ENCODE measurements at places on chromosomes 5 and 9. TPM values are rescaled to one million over a fixed set of nuclear protein-coding genes. Genes with fewer than 3 reads are reported as not detected.

The SRD5A1 gene
- 15.3 TPM for total RNA-seq

The LEAP2 gene
- 0.81 TPM for total RNA-seq

The IRX4 gene
- not detected for total RNA-seq

The PDLIM4 gene
- total RNA-seq, result 1.6 TPM

The PCDHB11 gene
- 0.27 TPM for total RNA-seq

The SLU7 gene
- total RNA-seq, result 21.5 TPM

The KDM3B gene
- 50.9 TPM for total RNA-seq

The FAT2 gene
- total RNA-seq, result under 0.01 TPM

The FOXD4L5 gene
- total RNA-seq, result under 0.01 TPM

The OTP gene
- under 0.01 TPM for total RNA-seq

The CTXN3 gene
- not detected for total RNA-seq

DNA sequence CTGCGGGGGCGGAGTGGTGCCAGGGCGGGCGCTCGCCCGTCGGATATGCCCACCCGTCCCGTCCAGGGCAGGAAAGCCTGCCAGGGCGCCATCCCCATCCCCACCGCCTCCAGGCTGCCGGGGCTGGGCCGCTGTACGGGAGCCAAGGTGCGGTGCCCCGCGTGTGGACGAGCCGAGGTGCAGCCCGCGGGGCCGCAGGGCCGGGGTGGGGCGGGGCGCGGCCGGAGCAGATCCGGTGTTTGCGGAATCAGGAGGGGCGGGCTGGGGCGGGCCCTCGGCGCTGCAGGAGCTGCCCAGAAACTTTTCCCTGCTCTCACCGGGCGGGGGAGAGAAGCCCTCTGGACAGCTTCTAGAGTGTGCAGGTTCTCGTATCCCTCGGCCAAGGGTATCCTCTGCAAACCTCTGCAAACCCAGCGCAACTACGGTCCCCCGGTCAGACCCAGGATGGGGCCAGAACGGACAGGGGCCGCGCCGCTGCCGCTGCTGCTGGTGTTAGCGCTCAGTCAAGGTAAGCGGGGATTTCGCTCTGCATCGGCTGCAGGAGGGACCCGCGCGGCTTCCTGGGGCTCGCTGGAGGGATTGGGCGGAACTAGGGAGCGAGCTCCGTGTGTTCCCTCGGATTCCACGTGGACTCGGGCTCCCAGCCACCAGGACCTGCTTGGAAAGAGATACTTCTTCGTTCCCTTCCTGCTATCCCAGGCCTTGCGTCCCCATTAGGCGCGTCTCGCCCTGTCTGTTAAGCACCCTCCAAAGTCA, at the start of gene ITGA2:
Gene ITGA2 (plus strand): TSS at position 328 of the 756 bp plus-strand sequence. CDS start 117 bp downstream, at position 445.
- DNase-seq, result peak; percentile 6

DNA sequence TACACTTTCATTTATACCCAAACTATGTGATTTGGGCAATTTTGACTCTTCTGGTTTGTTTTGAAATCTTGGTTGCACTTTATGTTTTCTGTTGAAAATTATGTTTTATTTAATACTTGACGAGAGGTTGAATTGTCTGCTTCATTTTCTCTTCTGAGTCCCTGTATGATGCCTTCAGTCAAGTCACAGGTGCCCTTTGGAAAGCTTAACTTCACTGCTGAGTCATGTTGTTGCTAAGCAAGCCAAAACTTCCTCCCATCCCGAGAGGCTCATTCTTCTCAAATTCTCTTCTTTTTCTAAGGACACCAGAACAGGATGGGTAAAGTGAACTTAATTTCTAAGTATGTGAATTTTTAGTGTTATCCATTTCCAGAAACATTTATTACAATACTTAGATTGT, 455.3 kb upstream of the PTGER4 start:
- DNase-seq, result no peak

GRCh38 chr5:1564182-1564748, 40.5 kb upstream of the LPCAT1 start:
- peak; percentile 51 for DNase-seq

DNA sequence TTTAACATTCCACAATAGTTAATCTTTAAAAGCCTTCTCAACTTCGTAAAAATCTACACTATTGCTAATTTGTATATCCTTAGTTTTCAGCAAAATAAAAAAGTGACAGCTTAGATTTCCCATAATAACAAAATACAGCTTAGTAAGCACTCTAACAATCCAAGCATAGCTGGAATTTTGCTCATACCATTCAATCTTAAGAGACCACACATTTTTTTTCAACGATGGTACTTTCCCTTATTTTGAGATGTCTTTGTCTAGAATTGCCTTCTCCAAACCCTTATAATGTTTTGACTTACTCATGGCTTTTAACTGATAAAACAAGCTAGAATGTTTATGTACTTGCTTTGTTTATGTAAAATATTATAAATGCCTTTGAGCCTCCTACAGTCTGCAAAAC, 65.6 kb downstream of the HOMER1 start:
- no peak for DNase-seq

- no peak for DNase-seq
Observed at GRCh38 chr9:73146111-73146815, 5.4 kb upstream of the ANXA1 start.

DNA sequence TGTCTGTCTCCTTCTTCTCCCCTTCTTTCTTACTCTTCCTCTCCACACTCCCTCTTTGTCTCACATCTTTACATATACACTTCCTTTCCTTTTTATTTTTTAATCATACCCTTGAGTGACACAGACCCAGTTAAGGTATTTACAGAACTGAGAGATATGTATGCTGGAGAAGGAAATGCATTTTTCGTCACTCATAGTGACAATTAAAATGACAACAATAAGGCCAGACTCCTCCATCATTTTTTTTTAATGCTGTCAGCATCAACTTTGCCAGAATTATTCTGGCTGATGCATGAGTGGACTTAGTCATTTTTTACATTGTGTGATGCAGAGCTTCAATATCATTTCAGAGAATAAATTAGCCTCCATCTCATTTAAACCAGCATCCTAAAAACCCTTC, 272.9 kb downstream of the TMEM38B start:
- no peak for DNase-seq

DNA sequence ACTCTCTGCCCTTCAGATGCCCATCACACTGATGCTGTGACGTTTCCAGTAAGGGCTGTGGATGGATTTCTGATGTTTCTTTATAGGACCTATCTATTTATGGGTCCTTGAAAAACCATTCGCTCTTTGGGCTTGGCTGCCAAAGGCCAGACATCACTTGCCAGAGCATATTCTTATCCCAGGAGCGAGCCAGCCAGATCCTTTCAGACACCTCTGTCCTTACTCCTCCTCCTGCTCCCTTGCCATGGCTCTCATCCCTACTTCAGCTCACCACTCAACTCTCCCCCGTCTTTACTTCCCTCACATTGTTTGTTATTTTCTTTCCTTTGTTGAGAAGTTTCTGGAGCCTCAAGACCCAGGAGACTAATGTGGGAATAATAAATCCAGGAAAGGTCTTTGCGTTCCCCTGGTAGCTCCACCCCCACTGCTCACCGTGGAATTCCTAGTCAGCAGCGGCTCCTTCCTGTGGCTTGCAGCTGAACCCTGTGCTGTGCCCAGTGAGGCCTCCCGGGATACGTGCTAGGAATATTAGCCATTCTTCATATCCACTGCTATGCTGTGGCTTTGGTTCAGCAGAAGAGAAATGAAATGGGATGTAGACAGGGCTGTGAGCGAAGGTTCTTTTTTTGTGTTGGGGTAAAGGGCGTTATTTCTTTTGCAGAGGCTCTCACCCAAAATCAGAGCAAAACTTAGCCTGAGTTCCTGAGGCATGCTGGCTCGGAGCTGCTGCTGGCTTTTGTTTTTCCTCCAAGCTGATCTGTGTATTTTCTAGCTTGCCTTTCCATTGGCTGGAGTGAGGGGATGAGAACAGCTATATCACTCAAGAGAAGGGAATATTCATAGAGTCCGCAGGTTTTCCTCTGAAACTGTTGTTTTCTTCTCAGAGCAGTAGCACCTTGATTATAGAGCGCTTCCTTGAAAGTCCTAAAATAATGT, 171.1 kb downstream of the SAXO1 start:
- DNase-seq, result no peak

DNA sequence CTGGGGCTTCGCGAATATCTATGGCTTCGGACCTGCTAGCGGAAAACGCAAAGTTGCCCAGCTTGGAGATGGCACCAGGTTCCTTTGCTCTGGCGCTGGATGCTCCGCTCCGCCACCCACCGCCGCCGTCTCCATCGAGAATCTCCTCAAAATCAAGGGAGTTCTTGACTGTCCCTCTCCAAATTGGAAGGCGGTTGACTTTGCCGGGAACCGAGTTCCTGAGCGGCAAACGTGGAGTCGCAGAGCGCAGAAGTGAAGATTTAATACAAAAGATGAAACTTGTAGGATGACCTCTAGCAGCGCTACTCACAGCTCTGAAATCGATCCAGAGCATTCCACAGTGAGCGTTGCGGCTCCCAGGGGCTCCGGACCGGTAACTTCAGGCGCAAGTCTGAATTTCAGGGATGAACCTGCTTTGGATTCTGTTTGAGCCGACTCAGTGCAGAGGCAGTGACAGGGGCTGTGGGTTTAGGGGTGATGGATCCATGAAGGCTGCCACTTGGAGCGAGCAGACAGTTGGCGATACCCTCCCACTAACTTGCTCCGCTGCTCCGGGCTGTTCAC, 1641.5 kb upstream of the C9orf72 start:
- DNase-seq, result no peak

- no peak for DNase-seq
Observed at GRCh38 chr9:133163504-133164172, at the start of gene GBGT1. TSS of gene GBGT1 (minus strand) at chr9:133163914. CDS start at chr9:133162412, 1,502 bp downstream.

DNA sequence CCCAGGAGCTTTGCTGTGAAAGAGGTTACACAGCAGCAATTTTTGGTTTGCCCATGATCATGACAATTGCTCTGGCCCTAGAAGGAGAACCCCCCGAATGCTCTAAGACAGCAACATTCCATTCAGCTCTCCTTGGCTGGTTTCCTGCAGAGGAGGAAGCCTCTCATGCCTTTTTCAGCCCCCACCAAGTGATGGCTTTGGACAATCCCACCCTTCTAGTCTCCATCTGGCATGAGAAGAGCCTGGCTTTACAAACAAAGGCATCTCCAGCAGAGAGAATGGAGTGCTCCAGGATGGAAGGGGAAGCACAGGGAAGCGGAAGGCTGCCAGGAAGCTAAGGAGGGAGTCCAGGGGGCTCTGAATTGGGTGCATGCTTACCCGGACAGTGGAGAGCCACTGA, 98.4 kb downstream of the CRB2 start:
- no peak for DNase-seq

DNA sequence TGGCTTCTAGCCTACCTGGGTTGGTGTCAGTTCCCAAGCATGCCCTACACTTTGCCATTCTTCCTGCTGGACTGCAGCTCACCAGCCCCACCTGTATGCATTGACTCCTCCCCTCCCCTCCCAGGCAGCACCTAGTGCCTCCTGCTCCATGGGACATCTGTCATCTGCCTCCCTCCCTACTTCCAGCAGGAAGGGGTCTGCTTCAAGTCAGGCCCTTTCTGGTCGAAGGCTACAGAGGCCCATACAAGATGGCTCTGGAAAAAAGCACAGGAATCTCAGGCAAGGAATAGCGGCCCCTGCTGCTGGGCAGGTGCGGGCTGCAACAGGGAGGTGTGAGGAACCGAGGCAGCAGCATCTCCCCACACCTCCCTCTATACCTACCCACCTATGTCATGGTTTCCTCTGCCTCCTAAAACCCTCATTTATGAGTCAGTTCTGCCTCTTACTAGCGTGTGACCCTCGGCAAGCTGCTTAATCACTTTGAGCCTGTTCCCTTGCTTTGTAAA, 19.7 kb downstream of the WWC1 start:
- DNase-seq, result no peak

DNA sequence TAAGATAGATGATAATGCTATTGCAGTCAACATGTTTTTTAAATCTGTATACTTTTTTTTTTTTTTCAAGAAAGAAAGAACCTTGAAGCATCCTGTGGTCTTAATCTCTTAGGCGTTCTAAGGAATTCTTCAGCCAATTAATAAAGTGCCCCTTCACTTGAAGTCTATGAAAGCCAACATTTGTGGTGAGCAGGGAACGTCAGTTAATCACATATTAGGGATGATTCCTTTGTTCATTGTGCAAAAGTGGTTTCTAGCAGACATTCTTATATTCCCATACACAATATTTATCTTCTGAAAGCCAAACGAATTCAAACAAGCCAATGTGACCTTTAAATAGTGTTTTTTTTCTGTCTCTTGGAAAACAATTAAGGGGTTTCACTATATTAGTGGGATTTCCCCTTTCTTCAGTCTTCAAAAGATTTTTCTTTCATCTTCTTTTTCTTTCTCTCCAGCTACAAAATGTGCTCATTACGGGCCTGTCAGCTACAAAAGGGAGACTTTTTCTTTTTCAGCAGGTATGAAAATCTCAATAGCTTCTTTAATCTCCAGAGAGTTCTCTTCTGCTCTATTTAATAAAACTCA, 40.1 kb downstream of the TMEM167A start:
- no peak for DNase-seq

GRCh38 chr5:157445745-157446411, 14.1 kb upstream of the NIPAL4 start:
- DNase-seq, result no peak

DNA sequence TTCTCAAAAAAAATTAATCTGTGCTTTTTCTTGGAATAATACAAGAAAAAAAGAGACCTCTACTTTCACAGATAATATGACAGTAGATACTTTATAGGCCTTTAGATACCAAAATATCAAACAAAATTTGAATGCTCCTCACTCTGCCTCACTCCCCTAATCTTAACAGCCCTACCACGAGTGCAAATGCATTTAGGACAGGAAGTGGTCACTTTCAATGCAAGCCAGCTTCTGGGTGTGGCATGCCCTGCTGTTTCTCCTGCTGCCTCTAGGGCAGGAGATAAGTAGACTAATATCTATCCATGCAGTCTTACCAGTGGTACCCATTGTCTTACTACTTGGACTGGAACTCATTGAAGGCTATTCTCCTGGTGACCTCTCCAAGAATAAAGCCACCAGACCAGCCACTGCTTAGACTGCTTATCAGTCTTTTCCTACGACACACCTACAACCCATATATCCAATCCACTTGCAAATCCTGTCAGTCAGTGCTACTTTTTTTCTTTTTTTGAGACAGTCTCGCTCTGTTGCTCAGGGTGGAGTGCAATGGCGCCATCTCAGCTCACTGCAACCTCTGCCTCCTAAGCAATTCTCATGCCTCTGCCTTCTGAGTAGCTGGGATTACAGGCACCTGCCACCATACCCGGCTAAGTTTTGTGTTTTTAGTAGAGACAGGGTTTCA, 23.0 kb downstream of the FRRS1L start:
- DNase-seq, result no peak

GRCh38 chr9:35909274-35909673, at the start of gene SPAAR:
TSS of gene SPAAR (plus strand) at chr9:35909490. CDS start at chr9:35910464, 974 bp downstream.
- DNase-seq, result no peak

GRCh38 chr9:91342575-91342974, 19.1 kb downstream of the AUH start:
- no peak for DNase-seq

All from hematopoietic multipotent progenitor cell (in vitro differentiated cells).